ENCODE measurements at places on chromosomes 4 and X. TPM values are rescaled to one million over a fixed set of nuclear protein-coding genes. Genes with fewer than 3 reads are reported as not detected.
A peak's percentile ranks its signal among the peaks of the same experiment; 100 is the strongest.

DNA sequence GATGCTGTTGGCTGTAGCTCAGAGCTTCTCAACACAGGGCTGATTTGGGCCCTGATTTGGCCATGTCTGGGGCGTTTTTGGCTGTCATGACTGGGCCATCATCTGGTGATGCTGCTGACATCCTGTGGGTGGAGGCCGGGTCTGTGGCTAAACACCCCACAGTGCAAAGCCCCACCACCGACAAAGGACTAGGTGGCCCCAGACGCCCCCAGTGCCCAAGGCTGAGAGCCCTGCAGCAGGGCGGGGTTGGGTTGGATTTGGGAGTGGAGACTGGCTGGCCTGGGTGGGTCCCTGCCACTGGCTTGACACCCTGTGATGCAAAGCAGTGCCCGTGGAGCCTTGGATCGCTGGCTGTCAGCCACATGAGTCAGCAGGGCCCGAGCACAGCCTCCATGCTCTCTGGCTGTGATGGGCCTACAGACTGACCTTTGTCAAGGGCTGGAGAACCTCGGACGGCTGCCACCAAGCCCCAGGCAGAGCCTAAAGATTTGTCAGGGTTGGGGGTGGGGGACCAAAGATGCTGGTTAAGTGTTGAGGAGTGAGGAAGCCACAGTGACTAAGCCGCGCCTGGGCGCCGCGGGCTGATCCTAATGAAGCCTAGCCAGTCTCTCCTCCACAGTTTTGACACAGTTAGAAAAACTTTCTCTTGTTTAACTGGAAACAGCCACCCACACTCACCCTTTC lies 28.3 kb downstream of the CYTL1 start:
- DNase-seq: peak; percentile 91

DNA sequence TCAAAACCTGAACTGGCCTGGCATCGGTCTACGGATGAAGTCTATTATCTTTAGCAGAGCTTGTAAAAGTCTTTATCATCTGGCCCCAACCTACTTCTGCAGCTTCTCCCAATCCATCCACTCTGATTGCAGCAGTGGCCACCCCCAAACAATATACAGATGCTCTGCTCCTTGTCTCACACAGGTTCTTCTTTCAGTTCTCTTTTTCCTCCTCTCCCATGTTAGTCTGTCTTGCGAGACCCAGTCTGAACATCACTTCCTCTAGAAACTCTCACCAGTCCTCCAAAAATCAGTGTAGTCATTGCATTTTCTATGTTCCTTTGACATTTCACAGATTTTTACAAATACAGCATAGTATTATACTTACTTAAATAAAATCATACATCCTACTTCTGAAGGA lies 163.0 kb downstream of the FRMPD4 start:
- DNase-seq: no peak

DNA sequence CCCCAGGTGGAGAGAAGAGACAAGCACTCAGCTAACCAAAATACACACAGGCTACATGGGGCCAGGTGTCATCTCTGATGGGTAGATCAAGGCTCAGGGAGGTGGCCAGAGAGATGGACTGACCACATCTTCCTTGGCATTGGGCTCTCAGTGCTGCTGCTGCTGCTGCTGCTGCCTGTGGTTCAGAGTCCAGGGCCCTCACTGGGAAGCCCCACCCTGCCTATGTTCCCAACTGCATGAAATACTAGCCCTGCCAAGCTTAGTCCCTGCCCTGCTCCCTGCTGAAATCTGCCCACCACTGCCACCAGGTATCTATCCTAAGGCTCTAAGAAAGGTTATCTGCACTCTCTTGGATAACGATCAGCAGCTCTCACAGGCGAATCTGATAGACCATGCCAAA lies 118.7 kb downstream of the EFHC2 start:
- DNase-seq: no peak

DNA sequence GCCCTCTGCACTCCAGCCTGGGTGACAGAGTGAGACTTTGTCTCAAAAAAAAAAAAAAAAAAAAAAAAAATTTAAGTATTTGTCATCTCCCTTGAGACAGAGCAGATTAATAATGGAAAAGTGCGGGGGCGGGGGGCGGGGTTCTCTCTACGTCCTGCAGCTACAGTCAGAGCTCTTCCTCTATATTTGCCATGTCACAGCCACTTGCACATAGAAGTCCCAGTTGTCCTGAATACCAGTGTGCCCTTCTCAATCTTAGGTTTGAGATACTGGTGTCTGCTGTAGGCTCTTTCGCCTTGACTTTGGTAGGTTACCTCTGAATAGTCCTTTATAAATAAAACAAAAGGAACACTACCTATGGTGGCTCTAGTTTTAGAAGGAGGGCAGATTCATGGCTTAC lies 237.8 kb upstream of the PGRMC2 start:
- DNase-seq: no peak

DNA sequence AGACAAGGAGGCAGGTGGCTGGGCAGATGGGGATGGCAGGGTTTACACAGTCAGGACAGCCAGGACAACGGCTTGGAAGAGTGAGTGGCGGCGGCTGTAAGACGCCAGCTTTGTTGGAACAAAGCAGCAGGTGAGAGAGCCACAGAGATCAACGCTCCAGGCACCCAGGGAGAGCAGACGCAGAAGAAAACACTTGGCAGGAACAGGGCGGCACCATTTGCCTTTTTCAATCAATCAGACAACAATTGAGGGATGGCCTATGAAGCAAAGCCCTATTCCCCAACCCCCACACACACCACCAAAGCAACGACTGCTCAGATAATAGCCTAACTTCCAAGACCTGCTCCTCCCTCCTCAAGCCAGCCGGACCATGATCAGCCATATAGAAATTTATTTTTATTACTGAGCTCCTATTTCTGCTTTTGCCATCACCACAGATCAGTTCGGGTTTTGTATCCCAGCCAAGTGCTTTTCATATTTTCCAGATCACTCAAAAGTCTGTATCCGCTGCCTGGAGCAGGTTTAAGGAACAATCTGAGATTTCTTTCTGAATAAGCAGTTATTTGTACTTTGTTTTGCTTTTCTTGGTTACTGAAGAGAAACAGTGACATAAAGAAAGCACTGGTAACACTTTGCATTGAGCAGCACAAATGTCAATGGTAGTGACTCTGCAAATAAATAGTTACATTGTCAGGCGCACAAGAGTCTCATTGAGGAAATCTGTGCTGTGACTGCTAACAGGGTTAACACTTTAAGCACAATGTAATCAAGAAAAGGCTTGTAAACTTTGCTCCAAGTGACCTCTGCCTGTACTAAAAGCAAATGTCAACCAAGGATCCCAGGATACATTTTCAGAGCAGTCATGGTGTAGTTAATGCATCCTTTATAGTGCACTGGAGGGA lies 81.8 kb upstream of the RBPJ start:
- no peak for DNase-seq

- no peak for DNase-seq
Observed at GRCh38 chrX:152810403-152810802, 20.2 kb downstream of the CETN2 start.

DNA sequence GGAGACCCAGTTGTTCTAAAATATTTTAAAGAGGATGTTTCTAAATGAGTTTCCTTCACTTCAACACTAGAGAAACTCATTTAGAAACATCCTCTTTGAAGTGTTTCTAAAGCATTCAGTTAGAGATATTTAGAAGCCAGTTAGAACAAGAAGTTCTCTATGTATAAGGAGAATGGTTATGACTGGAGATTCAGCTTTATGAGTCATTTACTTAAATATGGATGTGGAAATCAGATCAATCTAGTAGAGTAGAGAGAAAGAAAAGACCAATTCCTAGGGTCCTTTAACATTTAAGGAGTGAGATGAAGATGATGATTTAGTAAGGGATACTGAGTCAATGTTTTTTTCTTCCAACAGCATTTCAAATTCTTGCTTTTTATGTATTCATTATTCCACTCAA lies 234.1 kb downstream of the GRXCR1 start:
- no peak for DNase-seq

DNA sequence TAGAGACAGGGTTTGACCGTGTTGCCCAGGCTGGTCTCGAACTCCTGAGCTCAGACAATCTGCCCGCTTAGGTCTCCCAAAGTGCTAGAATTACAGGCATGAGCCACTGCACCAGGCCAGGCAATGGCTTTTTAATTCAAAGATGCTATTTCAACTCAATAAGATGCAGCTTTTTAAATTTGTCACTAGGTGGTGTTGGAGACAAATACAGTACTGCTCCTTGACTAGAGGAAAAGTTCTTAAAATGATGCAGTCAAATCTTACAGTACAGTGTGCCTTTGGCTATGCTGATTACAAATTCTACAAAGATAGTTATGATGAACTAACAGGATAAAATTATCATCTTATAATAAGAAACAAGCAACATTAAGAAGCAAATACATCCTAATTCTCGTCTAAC lies 441.1 kb downstream of the KCNIP4 start:
- no peak for DNase-seq

- no peak for DNase-seq
Observed at GRCh38 chrX:35150052-35150451, 207.5 kb downstream of the FAM47B start.

GRCh38 chr4:101954351-101954750 lies 163.8 kb downstream of the BANK1 start:
- DNase-seq: no peak

DNA sequence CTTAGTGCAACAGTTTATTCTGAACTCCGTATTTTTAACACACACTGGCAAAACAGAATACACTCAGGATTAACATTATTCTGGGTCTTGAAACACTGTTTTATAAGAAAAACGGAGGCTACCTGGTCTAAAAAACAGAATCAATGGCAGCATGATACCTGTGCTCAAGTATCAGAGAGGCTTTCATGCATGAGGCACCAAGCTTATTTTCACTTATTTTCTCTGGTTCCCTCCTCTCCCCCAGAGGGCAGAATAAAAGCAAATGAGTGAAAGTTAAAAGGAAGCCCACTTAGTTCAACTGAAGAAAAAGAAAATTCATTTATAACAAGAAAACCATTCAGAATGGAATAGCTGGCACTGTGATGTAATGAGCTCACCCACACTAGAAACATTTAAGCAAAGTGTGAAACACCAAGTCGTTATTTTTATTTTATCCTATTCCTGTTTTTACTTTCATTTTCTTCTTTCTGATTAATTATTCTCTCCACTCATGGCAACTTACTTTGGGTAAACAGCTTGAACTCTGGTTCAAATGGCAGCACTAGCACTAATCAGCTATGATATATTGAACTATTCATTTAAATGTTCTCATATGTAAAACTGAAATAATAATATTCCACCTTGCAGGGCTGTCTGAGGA lies 211.8 kb downstream of the PPP3CA start:
- DNase-seq: no peak

GRCh38 chrX:18871970-18872369 lies 111.9 kb downstream of the PHKA2 start:
- no peak for DNase-seq

DNA sequence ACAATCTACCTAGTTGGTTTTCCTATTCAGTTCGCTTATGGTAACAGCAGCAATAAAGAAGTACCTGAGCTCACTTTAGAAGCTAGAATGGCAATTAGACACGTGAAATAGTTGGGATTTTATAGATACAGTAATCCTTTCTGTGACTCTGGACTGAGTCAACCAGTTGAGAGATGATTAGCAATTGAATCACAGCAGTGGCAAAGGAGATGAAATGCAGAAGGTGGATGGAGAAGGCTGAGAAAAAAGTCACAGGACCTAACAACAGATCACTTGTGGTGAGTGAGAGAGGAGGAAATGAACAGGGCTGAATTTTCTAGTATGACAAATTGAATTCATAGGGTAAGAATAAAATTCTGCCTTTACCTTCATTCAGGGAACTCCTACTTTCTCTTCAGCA lies 197.1 kb upstream of the MAGEB18 start:
- no peak for DNase-seq

DNA sequence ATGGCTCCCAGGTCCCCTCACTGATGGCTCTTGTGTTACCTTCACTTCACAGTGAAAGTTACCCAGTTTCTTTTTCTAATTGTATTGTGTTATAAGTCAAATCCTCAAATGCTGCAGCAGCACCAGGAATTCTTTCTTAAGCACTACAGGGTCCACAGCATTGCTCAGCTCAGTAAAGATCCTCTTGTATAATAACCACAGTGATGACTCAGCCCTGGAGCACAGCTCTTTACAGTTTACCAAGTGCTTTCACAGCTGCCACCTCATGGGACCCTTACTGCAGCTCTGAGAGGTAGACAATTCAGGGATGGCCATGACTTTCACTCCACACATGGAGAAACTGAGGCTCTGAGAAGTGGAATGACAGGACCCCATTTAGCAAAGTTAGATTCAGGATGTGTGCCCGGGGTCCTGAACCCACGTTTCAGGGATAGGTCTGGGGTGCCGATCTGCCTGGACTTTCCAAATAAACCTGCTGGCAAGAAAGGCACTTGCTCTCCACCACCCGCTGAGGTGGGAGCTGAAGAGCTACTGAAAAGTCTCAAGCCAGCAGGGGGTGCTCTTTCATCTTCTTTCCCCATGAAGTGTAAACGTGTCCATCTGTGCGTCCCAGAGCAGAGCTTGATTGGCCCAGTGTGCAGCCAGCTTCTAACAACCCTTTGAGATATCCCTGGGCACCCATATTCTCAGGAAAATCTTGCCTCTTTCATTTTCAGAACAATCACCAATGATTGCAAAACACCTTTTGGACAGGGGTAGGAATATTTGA lies 35.7 kb upstream of the GABRQ start:
- no peak for DNase-seq

GRCh38 chr4:68152411-68152810 lies 22.7 kb upstream of the TMPRSS11F start:
- no peak for DNase-seq

DNA sequence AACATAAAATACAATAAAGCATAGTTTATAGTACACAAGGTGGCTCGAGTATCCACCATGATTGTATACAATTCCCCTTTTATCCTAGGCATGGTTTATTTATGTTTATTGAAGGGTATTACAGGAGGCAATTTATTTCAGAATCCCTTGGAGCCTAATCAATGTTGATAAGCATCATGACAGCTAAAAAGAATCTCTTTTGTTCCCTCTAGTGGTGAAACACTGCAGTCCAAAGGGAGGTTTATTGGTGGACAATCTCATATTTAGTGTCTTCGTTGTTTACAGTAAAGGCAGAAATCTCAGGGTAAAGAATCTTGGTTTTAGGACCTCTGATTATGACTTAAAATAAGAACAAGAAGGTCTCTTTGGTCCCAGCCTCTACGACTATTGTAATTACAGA lies 1712.5 kb downstream of the C4orf33 start:
- DNase-seq: no peak

- DNase-seq: no peak
Observed at GRCh38 chrX:43815209-43815608, 67.0 kb downstream of the MAOB start.

DNA sequence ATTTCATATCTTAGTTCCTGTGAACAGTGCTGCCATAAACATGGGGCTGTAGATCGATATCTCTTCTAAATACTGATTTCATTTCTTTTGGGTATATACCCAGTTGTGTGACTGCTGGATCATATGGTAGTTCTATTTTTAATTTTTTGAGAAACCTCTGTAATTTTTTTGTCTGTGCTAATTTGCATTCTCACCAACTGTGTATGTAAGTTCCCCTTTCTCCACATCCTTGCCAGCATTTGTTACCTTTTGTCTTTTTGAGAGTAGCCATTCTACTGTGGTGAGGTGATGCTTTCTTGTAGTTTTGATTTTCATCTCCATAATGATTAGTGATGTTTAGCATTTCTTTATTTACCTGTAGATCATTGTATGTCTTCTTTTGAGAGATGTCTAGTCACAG lies 2086.5 kb upstream of the TENM3 start:
- no peak for DNase-seq

Gene SPIN2A
- total RNA-seq: 0.26 TPM

Gene SMIM43
- total RNA-seq: not detected

Gene VSIG4
- total RNA-seq: 20.4 TPM

Gene PSAPL1
- total RNA-seq: 16.4 TPM

Gene UGT2B15
- 0.32 TPM for total RNA-seq

Gene ZFP92
- not detected for total RNA-seq
